ENCODE measurements at places on chromosomes 11 and 22.

GRCh38 chr11:31646216-31646615 lies 136.6 kb downstream of the ELP4 start:
- DNase-seq = no peak

DNA sequence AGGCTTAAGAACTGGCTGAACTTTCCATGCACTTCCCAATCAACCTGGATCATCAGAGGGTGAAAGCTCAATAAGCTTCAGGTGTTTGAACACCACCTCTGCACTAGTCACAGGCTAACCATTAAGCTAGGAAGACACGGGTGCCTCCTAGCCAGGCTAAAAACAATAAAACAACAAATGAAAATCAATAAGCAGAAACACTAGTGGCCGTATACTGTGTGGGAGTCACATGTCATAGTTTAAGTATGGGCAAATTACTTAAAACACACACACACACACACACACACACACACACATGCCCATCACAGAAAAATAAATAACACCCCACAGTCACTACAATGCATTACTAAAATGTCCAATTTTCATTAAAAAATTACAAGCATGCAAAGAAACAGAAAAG lies 85.2 kb downstream of the APOL5 start:
- no peak for DNase-seq

DNA sequence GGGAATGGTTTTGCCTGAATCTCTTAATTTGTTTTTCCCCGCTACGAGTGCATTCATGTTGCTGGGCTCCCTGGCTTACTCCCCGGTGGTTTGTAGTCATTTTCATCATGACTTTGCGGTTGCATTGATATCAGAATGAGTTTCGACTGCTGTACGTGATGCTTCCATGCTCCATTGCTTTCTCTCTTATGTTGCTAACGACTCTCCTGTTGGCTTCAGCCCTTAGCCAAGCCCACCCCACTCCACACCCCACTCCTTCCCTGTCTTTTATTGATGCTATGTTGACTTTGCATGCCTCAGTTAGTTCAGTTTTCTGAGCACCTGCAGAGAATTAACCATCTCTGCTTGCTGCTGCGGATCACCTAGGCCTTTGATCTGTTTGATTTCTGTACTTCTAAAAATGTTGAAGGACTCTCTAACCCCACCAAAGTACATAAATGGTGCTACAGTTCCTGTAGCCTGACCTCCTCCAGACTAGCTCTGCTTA lies 65.3 kb downstream of the ARFGAP2 start:
- no peak for DNase-seq

GRCh38 chr11:68311160-68312116 lies 953 bp upstream of the LRP5 start:
- DNase-seq = no peak

- DNase-seq = no peak
Observed at GRCh38 chr22:21672107-21672629, 6.4 kb downstream of the PPIL2 start.

DNA sequence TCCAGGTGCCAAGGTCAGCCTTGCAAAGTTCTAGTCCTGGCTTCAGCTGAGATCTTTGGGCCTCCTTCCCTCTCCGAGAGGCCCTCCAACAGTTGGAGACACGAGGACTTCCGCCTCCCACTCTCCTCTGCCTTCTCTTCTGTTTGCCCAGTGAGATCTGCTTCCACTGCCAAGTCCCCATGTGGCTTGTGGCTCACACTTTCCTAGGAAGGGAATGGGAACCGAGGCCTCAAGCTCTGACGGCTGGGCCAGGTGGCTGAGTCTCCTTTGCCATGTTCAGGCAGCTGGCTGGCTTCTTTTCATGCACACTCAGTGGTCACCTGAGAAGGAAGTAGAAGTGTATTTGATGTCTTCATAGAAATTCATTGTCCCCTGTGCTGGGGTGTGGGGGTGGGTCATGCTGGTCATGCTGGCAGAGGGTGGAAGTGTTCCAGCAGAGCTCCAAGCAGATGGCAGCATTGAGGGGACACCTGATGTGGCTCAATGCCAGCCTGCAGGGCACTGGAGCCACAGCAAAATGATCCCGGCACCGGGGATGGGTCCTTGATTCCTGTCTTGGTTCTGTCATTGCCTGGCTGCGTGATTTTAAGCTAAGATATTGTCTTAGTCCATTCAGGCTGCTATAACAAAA lies 130.4 kb downstream of the ADAMTS15 start:
- no peak for DNase-seq

DNA sequence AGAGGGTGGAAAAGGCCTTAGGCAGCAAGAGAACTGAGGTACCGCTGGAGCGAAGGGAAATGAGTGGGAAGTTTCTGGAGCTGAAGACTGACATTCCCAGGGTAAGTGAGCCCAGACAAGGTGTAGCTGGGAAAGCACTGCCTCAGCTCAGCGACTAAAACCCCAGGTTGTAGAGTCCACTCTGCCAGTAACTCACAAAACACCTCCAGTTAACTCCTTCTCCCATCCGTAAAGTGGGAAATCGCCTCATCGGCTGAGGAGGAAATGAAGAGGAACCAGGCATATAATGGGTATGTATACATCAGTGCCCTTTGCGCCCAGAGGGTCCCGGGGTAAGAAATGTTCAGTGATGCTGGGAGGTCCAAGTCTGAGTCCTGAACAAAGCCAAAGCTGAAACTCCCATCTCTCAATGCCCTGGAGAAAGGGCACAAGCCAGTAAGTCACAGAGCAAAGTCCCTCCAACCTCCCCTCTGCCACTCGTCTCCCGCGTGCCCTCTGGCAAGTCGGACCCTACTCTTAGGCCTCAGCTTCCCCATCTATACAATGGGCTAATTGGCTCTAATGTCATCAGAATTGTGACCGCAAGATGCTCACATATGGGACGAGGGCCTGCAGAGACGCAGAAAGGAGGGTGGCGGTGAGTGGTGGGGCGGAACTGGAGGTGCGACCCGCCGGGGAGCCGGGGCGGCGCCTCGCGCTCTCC lies 588 bp downstream of the VPS37C start:
- DNase-seq = peak; percentile 55

DNA sequence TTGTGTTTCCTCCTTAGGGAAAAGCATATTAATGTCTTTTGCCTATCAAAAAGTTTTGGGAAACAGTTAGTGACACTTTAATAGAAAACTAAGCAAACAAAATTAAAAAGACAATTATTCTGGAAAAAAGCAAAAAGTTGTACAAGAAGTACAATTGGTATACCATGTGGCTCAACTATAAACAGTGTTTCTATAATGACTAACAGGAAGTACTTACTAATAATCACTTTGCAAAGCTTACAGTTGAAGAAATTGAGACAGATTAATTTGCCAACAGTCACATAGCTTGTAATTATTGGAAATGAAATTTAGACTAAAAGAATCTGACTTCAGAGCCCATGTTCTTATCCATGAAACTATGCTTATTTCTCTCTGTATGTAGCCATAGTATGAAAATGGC lies 24.7 kb downstream of the PPME1 start:
- DNase-seq = no peak

GRCh38 chr11:119055901-119056300 lies 1.1 kb downstream of the HYOU1 start:
- no peak for DNase-seq

GRCh38 chr11:47977623-47978022 lies 2.7 kb upstream of the PTPRJ start:
- DNase-seq = no peak

DNA sequence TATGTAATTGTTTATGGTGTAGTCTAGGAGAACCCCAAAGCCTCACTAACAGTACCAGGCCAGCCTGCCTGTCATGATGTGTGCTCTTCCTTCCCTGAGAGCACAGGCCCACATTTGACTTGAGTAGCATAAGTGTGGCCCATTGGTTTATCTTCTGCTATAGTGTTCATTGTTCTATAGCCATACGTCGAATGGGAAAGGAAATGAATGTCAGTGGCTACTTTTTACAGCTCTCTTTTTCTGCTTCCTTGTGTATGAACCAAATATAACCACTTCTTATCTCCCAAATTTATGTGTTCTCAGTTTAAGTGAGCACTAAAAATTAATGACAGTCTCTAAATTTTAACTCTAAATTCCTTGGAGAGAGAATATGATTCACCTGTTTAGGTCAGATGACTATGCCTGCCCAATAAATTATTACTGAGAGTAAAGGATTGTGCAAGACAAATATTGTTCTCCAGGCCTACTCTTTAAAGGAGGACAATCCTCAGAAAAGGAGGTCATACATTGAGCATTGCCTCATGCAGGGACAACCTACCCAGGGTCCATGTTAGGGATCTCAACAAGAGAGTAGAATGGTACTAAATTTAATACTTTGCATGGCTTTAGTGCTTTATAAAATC lies 222.9 kb upstream of the ARHGAP20 start:
- DNase-seq = no peak

- DNase-seq = no peak
Observed at GRCh38 chr11:101508370-101508769, 75.4 kb downstream of the TRPC6 start.

DNA sequence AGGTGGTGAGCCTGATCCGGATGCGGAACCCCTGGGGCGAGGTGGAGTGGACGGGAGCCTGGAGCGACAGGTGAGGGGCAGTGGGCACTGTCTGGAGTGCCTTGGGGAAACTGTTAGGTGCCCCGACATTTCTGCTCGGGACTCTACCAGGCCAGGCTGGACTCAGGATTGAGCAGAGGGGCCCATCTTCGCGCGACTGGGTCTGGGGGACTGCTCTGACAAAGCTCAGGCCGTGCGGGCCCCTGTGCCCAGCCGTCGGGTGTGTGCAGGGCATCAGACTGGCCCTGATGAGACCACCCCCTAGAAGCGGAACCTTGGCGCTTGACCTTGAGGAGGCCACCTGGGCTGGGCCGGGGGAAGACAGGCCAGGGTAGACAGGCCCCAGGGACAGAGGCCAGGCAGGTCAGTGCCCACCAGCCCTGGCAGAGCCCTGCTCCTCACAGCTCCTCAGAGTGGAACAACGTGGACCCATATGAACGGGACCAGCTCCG lies 6.3 kb downstream of the CAPN1 start:
- DNase-seq = no peak

- no peak for DNase-seq
Observed at GRCh38 chr11:126939552-126939951, 61.0 kb downstream of the KIRREL3 start.

DNA sequence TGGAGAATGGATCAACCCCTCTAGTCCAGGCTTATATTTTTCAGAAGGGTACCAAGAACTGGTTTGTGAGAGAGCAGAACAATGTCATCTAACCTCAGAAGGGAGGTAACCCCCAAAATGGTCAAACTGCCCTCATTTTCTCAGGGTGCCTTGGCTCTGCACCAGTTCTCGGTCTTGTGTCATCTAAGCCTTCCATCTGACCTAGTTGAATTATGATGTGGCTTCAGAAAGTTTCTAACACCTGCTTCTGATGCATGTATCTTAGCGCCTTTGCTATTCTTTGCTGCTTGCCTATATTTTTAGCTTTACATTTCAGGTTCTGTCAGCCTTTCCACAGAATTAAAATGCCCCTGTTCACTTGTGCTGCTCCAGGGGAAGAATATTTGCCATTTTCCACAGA lies 91.7 kb upstream of the E2F8 start:
- no peak for DNase-seq

DNA sequence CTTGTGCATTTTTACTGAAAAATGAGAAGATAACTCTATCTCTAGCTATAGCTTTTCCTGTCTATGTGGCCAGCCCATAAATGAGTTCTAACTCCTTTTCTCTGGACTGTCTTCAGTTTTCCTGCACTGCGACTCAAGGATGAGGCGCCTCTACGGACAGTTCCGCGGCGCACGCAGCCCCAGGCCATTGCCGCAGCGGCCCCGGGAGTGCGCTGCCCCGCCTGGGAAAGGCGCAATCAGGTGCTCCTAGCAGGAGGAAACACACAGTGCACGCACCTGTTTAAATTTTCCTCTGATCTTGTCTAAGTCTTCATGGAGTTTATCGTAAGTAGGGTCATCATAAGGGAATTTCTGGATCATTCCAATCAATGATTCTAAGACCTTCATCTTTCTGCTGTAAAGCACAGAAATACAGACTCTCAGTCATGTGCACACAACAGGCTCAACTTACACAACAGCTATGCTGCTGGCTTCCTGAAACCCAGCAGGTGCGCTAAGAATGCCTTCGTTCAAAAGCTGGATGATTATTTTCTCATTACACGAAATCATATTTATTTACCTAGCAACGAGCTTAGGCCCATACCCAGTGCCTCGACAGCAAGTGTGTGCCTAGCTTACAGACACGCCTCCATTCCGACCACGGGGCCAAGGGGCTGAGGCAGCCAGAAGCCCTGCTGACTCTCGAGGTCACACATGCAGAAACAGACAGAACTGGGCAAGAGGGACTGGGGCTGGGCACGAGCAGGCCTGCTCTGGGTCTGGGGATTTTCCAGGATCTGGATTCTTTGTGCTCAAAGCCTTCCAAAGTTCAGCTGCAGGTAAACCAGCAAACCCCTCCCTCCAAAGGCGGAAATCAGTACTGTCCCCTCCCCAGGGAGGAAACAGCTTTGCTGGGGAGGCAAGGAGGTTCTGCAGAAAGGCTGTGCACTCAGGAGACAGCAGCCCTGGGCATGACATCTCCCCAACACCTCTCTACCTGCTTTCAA lies 7.2 kb downstream of the LTO1 start:
- no peak for DNase-seq

GRCh38 chr22:42452456-42452855 lies 20.3 kb upstream of the NFAM1 start:
- no peak for DNase-seq

DNA sequence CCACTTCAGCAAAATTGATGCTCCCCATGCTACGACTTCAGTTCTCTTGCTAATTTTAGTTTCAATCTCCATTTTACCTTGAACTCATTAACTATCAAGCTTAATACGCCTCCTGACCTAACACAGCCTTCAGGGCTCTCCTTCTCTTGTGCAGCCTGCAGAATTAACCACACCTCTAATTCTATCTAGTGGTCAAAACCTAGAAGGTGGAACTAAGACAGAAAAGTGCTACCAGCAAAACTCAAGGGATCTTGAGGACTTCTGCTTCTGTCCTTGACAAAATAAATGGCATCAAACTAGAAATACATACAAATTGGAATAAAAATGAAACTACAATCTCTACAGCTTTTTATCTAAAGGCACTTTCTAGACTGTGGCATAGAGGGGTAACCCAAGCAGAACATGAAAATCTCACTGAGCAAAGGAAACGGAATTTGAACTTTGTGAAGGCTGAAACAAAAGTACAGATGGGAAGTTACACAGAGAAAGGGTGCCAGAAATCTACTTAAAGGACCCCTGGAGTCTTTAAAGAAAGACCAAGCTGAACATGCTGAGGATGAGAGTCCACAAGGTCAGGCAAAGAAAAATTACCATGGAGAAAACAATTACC lies 10.7 kb downstream of the CWF19L2 start:
- DNase-seq = no peak

GRCh38 chr11:8314916-8315315 lies 51.2 kb upstream of the LMO1 start:
- no peak for DNase-seq

GRCh38 chr22:49317369-49317768 lies 510.3 kb downstream of the BRD1 start:
- DNase-seq = no peak

GRCh38 chr11:116830184-116830912 lies 641 bp downstream of the APOC3 start:
- no peak for DNase-seq

DNA sequence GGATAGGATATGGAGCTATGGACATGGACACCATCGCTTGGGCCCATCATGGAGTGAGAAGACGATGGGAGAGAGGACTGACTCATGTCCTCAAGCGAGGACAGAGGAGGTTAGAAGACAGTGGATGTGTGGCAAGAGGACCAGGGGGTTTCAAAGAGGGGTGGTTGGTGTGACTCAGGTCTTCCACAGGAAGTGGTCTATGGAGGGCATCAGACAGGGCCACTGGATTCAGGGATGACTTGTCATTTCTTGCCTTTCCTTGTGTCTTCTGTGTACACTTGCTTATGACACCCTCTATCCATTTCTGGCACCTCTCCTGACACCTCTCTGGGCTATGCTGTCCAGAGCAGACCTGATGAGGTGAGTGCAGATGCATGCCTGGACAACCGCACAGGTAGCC lies 115.4 kb downstream of the OSBP2 start:
- DNase-seq = no peak

Data from cerebellar cortex (tissue), 1 donor.